Neuronal stem cell (in vitro differentiated cells): ENCODE measurements at places on chromosomes 1 and 21.

DNA sequence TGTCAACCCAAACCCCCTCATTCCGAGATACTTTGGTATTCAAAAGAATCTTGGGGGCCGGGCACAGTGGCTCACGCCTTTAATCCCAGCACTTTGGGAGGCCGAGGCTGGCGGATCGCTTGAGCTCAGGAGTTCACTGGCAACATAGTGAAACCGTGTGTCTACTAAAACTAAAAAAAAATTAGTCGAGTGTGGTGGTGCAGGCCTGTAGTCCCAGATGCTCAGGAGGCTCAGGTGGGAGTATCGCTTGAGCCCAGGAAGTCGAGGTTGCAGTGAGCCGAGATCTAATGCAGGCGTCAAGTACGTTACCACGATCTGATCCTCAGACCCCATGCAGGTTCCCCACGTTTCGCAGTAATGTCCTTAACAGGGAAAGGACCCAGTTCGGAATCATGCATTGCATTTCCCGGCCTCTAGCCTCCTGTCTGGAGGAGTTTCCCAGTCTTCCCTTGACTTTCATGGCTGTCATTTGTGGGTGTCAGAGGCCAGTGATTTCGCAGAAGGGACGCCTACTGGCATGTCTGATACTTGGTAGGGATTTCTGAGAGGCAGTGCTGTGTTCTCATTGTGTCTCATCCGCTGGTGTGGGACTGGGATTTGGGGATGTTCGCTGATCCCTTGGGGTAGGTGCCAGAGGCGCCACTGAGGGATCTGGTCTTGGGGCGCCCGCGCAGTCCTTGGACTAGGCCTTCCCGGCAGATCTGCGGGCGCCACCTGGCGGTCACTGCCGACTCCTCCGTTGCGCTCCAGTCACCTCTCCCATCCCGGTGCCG is 39.3 kb upstream of the HMGN1 start:
- peak; percentile 80 for DNase-seq

DNA sequence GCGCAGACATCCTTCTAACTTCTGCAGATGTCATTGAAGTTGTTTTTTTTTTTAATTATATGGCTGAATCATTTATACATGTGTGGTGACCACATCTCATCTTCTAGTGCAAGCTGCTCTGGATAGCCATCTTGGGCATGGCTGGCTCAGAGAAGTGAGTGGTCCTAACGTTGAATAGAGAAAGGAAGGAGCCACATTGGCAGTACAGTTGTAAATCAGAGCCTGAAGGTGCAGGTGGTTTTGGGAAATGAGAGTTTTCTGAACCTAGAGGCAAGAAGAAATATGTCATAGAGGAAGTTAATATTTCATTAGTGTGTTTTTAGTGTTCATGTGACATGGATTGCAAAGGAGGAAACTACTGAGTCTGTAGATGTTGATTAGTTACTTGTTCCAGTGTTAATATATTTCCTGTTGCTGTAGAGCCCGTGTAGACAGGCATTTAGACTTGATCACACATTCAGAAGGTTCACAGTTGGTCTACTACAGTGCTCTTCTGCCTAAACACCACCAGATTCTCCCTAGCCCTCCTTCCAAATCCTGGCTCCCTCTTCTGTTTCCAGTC is 163.7 kb downstream of the ROR1 start:
- DNase-seq: no peak

- no peak for DNase-seq
Measured at GRCh38 chr1:82392946-82393345, 592.2 kb downstream of the ADGRL2 start.

GRCh38 chr1:200524092-200524491 is 96.5 kb downstream of the KIF14 start:
- DNase-seq: no peak

- no peak for DNase-seq
Measured at GRCh38 chr21:34817821-34818661, 149.2 kb downstream of the CLIC6 start.

- no peak for DNase-seq
Measured at GRCh38 chr1:40532062-40532389, 589 bp downstream of the ZNF684 start.

GRCh38 chr1:19720973-19721372 is 56.3 kb downstream of the HTR6 start:
- no peak for DNase-seq

DNA sequence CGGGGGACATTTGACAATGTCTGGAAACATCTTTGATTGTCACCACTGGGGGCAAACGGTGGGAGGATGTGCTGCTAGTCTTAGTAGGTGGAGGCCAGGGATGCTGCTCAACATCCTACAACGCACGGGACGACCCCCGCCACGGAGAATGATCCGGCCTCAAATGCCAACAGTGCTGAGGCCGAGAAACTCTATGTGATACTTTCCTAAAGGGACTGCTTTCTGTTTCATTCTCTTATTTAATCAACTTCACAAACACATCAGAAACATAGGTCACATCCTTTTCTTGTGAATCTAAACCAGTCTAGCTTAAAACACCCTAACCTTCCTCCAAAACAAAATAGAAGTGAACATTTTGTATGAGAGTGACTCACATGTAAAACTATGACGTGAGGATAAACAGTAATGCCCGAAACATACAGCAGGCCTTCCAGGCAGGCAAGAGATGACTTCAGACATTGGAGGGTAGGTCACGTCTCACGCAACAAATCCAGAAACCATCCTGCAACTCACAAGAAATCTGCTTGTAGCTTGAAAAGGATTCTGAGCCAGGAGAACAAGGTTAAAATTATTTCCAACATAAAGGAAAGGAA is 37.2 kb upstream of the ETS2 start:
- no peak for DNase-seq

GRCh38 chr1:207844371-207844770 is 66.6 kb downstream of the CD34 start:
- DNase-seq: no peak

DNA sequence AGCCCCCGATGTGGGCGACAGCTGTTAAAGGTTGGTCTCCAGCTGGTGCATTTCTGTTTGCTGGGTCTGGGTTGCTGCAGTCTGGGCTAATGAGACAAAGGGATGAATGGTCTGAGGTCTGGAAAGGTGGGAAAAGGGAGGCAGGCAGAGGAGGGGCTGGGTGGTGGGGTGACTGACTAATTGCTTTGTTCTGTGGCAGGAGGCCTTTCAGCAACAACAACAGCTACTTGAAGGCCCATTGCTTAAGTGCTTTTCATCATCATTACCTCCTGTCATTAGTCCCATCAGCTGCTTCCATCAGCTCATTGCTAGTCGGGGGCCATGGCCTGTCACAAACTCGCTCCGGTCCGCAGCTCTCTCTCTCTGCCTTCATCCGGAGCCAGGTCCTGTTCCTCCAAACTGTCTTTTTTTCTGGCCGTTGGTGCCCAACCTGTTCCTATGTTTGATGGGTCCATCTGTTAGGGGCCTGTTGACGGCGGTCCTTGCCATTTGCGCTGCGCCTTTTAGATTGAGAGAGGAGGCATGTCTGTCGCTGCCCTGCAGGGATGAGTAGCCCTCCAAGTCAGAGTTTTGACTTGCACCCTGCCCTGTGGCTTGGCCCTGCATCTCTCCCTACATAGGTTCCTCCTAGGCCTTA is 105.6 kb upstream of the PLXNA2 start:
- peak; percentile 60 for DNase-seq

DNA sequence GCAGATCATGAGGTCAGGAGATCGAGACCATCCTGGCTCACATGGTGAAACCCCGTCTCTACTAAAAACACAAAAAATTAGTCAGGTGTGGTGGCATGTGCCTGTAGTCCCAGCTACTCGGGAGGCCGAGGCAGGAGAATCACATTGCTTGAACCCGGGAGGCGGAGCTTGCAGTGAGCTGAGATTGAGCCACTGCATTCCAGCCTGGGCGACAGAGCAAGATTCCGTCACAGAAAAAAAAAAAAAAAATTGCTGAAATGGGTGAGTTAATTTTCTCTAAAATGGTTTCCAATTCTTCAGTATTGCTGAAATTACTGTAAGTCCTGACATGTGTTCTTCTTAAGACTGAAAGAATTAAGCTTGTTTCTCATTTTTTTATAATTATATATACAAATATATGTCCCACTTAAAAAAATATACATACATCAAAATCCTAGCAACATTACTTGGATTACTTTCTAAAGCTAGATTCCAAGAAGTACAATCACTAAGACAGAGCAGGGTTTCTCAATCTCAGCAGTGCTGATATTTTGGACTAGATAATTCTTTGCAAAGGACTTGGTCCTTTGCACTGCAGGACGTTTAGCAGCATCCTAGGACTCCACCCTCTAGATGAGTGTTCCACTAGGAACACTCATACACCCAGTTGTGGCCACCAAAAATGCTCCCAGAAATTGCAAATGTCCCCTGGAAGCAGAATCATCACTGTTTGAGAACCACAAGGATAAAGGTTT is 24.8 kb downstream of the ZNHIT6 start:
- no peak for DNase-seq

- no peak for DNase-seq
Measured at GRCh38 chr1:184608581-184608980, 146.1 kb downstream of the EDEM3 start.

- DNase-seq: no peak
Measured at GRCh38 chr1:201349092-201349491, 28.4 kb downstream of the TNNT2 start.

DNA sequence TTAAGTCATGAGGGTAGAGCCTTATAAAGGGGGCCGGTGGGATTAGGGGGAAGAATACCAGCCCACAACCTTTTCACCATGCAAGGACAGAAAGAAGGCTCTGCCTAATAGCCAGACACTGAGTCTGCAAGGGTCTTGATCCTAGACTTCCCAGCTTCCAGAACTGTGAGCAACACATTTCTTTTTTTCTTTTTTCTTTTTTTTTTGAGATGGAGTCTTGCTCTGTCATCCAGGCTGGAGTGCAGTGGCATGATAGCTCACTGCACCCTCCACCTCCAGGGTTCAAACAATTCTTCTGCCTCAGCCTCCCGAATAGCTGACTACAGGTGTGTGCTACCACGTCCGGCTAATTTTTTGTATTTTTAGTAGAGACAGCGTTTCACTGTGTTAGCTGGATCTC is 1.7 kb upstream of the ARL8A start:
- DNase-seq: no peak

DNA sequence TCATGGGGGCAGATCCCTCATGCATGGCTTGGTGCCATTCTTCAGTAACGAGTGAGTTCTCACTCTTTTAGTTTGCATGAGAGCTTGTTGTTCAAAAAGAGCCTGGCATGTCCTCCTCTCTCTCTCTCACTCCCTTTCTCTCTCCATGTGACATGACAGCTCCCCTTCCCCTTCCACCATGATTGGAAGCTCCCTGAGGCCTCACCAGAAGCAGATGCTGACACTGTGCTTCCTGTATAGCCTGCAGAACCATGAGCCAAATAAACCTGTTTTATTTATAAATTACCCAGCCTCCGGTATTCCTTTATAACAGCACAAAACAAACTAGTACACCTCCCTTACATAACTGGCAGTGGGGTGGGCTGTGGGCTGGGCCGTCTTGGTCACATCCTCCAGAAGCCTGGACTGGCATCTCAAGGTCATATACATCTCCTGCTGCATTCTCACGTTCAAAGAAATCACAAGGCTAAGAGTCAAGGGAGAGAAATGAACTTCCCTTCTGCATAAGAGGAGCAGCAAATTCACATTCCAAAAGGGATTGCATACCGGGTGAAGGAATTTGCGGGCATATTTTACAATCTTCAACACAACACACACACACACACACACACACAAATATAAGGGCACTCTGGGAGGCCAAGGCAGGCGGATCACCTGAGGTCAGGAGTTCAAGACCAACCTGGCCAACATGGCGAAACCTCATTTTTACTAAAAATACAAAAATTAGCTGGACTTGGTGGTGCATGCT is 2.3 kb upstream of the CCSAP start:
- DNase-seq: no peak

GRCh38 chr1:17653728-17654351 is 101.3 kb upstream of the ACTL8 start:
- no peak for DNase-seq

DNA sequence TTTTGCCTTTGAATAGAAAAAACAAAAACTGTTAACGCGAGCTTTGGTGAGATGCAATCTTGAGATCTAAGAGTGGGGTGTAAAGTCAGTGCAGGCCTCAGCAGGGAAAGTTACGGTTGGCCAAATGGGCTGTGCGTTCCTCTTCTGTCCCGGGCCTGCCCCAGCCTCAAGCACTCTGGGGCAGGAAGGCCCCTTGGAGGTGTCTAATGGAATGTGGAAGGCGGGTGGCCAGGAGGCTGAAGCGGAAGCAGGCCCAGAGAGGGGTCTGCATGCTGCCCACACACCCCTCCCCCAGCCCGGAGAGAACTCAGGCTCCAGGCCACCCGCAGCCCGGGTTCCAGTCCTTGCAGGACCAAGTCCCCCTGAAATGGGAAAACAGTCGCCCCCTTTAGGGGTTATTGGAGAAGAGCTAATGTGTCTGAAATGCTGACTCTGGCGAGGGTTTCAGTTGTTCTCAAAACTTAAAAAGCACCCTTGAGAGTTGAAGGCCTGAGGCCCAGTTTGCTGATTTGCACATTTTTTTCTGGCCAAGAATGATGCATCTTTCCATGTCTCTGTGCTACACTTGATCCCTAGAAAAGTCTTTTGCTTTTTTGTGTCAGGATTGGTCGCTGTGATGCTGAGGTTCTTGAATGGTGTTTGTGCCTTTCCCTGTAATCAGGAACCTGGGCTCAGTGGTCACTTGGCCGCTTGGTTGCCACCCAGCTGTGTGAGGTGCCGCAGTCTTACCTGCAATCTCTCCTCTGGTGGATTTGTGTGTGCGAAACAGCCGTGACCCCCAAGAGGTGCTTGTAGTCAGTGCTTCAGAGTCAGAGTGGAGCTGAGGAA is 2.0 kb downstream of the COL18A1 start:
- no peak for DNase-seq

GRCh38 chr1:212179394-212180076 is 105.7 kb upstream of the PPP2R5A start:
- no peak for DNase-seq

DNA sequence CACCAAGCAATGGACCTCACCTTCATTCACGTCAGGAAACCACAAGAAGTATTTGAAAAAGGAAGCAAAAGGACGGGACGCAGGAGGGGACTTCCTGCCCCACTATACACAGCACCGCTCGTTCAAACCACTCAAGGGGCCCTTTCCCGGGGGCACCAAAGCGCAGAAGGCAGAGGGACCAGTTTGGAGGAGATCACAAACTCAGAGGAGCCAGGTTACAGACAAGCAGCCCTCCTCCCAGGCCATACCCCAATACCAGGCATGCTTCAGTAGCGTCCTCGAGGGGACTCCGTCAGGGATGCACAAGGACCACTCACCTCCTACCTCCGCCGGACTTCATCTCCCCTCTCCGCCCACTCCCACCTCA is 685 bp downstream of the CRTC2 start:
- no peak for DNase-seq
